Non-pigmented ciliary epithelial cell (primary cell): ENCODE measurements at places on chromosomes 1 and 21.
A peak's percentile ranks its signal among the peaks of the same experiment; 100 is the strongest.

DNA sequence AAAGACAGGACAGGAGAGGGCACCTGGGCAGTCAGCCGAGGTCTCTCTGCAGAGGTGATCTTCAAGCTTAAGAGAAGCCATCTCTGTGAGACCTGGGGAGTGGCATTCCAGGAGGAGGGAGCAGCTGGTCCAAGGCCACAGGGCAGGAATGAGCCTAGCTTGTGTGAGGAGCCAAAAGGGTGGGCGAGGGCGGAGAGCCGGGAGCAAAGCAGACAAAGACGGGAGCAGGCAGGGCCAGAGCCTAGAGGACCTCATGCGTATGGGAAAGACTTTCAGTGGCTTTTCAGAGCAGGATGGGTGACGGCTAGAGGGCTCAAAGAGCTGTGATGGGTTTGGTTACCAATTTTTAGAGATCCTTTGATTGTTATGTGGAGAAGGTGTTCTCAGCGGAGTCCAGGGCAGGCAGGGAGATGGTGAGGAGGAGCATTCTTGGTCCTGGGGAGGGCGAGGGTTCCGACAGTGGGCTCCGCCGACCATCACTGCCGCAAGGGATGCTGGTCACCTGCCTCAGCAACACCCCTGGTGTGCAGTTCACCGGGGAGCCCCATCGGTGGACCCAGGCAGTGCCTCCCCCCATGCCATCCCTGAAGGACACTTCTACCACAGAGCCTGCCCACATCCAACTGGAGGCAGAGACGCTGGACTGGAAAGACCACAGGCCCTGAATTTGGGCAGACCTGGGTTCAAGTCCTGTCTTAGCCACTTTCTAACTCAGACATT is 122.9 kb upstream of the IRF2BP2 start:
- no peak for DNase-seq

DNA sequence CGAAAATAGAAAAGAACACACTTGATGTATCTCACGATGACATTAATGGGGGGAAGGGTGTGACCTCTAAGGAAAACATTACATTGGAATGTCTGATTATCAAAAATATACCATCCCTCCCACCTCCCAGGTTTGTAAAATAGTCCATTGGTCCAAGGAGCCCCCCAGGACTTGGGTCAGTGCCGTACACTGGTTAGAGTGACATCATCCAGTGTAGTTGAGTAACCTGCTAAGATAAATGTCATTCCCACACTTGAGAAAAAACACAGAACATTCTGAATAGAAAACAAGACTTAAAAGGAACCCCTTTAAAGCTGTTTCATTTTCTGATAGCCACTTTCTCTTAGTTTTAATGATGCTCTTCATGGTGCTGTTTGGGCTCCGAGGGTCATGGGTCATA is 15.2 kb downstream of the DDX20 start:
- DNase-seq = no peak

- no peak for DNase-seq
Observed at GRCh38 chr1:147151244-147151643, 21.0 kb downstream of the PRKAB2 start.

DNA sequence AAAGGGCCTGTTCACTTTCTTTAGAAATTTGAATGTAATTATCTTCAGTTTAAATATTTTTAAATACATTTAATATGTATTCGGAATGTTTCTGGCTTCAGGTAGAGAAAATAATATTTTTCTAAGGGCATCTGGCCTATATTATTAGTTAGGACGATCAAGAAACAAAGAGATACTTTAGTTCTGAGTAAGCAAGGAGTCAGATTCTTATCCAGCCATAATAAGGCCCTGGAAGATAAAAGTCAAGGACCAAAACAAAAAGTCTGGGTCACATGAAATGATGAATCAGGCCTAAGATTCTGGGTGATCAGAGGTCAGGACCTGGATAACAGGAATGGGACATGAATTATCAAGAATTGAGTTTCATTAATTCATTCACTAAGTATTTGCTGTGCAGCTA is 6.3 kb downstream of the PHC2 start:
- no peak for DNase-seq

GRCh38 chr1:169427081-169427641 is at the start of gene CCDC181:
CCDC181 (minus strand) TSS chr1:169427474; CDS start chr1:169424927, 2,547 bp downstream.
- DNase-seq = peak; percentile 27

- DNase-seq = no peak
Observed at GRCh38 chr1:203036135-203036534, 9.8 kb downstream of the PPFIA4 start.
